HepG2 (cell line): ENCODE measurements at places on chromosomes 12 and 14. TPM values are rescaled to one million over a fixed set of nuclear protein-coding genes. Genes with fewer than 3 reads are reported as not detected.

GRCh38 chr12:89040146-89040964, 311.9 kb downstream of the DUSP6 start:
- no peak for DNase-seq

- DNase-seq: no peak
Measured at GRCh38 chr14:50272498-50272897, 39.5 kb downstream of the L2HGDH start.

DNA sequence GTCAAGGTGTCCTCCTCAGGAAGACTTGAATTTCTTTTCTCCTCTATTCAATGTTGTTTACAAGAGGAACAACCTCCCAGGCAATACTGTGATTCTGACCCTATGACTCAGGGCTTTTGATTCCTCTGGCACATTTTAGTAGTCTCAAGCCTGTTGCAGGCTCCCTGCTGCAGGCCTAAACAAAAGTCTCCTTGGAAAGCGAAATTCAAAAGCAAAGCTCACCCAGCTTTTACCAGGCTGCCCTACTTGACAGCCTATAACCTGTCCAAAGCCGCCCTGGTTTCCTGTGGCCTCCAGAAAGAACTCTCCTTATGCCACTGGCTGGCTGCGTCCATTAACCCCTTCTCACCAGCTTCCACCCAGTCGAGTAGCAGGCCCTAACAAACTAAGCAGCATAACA, 11.6 kb downstream of the FGD6 start:
- DNase-seq: no peak

GRCh38 chr14:103819503-103820307, 27.7 kb downstream of the PPP1R13B start:
- peak; percentile 63 for DNase-seq

- DNase-seq: no peak
Measured at GRCh38 chr14:103597623-103598377, 31.2 kb upstream of the KLC1 start.

GRCh38 chr12:124160097-124160756, 134.7 kb upstream of the RFLNA start:
- no peak for DNase-seq

DNA sequence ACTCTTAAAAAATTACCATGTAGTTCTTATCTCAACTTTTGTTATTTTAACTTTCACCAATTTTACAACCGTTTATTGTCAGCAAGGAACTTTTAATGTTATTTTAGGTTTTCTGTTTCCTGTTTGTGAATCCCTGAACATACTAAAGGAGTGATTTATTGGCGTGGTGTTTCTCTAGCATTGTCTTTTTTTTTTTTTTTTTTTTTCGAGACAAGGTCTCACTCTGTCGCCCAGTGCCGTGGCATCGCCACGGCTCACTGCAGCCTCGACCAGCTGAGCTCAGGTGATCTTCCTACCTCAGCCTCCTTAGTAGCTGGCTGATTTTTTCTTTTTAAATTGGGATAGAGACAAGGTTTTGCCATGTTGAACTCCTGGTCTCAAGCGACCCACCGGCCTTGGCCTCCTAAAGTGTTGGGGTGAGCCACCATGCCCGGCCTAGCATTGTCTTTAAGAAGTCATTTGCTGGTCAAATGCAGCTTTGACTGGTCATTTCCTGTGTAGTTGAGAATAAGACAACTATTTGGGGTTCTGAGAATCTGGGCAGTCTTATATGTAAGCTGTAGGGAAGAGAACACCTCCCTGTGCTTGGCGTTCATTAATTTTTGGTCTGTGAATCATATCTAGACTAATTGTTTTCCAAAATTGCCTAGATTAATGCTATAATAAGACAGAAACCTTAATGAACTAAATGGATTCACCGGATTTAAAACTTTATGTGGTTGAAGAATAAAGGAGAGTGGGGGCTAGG, 2.1 kb downstream of the WASHC4 start:
- DNase-seq: no peak

DNA sequence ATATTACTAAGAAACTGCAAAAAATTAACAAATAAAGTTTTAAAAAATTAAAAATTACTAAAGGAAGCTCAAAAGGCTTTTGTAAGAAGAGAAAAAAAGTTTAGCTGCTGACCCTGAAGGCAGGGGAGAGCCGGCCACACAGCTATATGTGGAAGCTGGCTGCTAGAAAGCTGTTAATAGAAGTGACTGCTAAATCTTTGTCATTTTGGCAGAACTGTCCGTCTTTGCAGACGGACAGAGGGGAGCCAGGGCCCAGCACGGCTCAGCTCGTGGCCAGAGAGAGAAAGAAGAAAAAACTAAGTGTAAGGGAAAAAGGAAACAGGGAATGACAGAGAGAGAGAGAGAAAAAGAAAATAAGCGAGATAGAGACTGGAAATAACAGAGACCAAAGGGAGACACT, 27.9 kb downstream of the PRMT8 start:
- DNase-seq: no peak

DNA sequence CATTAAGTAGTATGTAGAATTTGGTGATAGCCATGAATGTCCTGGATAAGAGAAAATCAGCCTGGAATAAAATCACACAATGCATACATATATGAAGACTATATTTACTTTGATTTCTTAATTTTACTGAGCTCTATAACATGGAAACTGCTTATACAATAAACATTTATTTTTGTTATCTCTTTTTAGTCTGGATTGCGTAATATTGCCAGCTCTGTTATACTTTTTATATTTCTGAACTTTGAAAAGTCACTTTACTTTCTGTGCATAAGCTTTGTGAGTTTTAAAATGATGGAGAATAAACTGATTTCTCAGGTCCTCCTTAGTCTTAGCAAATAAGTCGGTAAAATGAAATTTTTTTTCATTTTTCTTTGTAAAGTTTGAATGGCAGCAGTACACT, 19.2 kb upstream of the ABCD2 start:
- DNase-seq: no peak

DNA sequence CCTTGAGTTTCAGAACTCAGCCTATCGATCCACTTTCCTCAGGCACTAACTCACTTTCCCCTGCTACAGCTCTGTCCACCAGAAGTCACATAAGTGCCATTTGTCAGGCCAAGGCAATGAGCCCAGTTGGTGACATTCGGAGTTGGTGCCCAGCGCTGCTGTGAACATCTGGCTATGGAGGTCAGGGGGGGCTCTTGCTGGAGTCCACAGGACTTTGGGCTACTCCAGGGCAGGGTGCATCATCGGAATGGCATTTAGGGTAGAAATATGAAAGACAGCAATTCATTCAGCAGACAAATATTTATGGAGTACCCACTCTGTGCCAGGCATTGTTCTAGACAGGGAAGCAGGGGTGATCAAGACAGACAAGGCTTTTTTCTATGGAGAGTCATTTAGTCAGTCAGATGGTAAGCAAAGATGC, 1.5 kb upstream of the PPP1CC start:
- DNase-seq: peak; percentile 69

DNA sequence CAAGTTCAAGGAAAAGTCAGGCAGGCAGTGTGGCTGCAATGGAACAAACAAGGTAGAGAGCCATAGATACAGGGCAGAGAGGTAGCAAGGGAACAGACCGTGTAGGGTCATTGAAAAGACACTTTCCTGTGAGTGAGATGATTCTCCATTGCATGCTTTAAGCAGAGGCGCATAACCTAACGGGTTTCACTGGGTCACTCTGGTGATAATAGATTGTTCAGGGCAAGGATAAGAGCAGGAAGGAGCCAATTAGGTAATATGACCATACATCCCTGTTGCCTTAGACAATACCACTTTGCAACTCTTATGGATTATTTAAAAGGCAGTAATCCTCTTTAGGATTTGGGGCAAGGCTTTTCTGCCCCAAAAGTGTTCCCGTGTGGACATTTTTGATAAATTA, 214.1 kb downstream of the PTPRO start:
- no peak for DNase-seq

DNA sequence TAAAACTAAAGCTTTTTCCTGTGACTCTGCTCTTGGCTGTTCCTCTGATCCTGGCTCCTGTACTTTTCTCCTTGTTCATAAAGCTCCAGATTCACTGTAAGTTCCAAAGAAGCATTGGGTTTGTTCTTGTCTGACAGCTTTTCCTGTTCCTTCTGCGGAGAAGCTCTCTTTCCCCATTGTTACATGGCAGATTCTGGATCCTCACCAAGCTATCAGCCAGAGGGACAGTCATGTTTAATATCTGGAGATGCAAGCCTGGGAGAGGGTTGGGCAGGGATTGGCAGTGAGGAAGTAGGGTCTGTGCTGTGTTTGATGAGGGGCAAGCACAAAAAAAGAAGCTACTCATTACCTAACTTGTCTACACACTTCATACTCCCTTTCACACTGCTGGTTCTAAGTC, 107.9 kb downstream of the AKAP6 start:
- DNase-seq: no peak

DNA sequence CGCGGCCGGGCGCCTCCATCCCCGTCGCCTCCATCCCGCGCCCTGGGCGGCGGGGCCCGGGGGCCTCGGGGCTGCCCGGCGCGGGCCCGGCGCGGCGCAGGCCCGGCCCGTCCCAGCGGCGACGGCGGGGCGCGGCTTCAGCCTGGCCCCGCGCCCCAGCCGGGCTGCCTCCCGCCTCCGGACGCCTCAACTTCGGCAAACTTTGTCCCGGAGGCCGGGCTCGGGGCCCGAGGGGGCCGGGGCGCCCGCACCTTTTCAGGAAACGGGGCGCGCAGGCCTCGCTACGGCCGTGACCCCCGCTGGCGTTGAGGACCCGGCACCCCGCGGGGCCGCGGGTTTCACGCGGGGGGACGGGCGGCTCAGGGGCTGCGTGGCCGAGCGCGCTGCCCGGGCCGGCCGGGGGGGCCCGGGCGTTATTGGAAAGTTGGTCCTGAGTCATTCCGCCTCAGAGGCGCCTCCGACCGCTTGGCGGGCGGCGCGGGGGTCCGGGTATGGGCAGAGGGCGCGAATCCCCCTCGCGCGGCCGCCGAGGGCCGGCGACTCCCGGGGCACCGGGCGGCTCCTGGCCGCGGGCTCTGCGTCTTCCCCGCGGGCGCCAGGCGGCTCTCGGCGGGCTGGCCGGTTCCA, 575 bp downstream of the TRAF3 start:
- no peak for DNase-seq

GRCh38 chr12:119016715-119017114, 35.4 kb downstream of the SRRM4 start:
- no peak for DNase-seq

GRCh38 chr14:80264702-80265101, 53.4 kb upstream of the DIO2 start:
- DNase-seq: no peak

DNA sequence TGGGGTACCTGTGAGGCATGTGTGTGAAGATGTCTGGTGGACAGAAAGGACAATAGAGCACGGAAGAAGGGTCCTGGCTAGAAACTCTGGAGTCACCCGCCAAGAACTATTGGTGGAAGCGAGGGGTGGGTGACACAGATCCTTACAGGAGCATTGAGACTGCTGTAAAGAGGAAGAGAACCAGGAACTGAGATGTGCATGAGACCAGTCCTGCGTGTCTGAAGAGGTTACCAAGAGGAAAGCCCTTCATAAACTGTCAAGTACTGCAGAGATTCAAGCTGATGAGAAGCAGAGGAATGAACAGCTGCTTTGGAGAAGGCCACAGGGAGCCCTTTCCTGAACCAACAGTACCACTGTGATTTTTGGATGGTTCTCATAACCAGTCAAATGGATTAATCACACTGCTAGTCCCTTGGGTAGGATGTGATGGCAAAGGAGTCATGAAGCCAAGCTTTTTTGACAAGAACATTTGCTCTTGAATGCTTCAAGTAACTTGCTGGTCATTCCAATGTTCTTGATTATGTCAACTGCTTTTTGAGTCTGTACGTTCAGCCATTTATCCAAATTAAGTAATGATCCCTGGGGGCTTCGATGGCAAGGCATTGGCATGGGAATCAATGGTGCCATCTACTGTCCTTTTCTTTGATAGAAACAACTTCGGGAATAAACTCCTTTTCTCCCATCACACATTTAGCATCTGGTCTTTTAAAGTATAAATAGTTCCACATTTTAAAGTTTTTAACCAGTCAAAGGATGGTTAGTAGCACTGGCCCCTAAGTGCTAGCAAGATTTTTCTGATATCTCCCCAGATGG, 42.9 kb downstream of the GPR135 start:
- DNase-seq: no peak

DNA sequence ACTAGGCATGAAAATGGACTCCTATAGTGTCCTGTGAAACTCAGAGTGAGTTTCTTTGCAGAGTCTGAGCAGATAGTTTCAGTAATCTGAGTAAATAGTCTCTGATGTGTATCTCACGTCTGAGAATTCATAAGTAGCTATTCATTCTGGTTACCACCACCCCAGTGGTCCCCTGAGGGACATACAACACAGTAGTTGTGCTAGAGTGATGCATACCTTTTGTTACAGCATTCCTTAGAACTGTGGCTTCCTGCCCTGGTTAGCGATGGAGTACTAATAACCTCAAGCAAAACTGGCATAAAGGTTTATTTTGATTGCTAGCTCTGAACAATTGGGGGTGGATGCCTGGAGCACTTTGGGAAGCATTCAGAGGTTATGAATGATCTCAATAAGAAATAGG, 114.7 kb downstream of the DAAM1 start:
- DNase-seq: no peak

GRCh38 chr14:106378191-106378590, 851.8 kb downstream of the TMEM121 start:
- DNase-seq: no peak

DNA sequence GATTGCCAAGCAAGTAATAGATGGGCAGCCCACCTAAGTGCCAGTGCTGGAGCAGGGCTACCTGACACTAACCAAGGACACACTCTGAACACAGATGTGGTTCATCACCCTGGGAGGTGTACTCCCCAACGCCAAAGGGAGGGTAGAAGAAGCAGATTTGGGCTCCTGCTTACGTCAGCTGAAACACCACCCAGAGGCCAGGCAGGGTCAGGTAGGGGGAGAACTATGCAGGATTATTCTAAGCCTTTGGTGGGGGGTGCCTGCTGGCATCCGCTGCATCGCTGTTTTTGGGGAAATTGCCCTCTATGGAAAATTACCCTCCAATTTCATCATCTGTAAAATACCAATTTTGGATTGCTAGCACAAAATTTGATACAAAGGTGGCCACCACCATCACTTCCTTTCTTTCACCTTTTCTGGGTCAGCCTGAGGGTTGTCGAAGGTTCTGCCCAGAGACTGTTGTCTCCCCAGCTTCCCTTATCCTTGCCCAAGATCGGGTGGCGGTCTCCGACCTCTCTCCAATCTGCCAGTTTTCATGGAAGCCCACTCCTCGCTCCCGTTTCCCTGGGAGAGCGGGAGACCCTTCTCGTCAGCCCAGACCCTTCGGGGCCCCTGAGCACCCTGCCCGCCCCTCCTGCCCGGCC, 535 bp downstream of the BIN2 start:
- DNase-seq: no peak

DNA sequence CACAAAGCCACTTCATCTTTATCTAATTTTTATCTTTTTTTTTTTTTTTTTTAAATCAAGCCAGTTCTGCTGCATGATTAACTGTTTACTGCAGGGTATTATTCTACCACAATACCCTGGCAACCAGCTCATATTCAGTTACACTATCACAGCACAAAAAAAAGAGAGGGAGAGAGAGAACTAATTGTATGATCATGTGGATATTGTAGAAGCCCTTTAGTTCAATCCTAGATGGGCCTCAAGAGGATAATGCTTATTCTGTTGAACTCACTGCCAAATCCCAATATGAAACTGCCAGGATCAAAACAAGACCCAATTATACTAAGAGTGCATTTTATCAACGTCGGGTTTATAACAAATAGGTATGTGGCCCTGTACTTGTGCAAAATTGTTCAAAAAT, 51.5 kb downstream of the MED13L start:
- no peak for DNase-seq

UBR7 gene
- 19.7 and 35.5 TPM in 2 replicates for total RNA-seq

UBE2N gene
- total RNA-seq: 197 and 317 TPM in 2 replicates

CPNE6 gene
- not detected in 2 replicates for total RNA-seq

CABP1 gene
- total RNA-seq: not detected in 2 replicates

TBX3 gene
- total RNA-seq: 17.2 and 27.1 TPM in 2 replicates

ARL6IP4 gene
- total RNA-seq: 178 and 220 TPM in 2 replicates

TEX52 gene
- 0.17 TPM in 1 of 2 replicates, not detected in the other for total RNA-seq

ATP2B1 gene
- 46.5 and 60.2 TPM in 2 replicates for total RNA-seq
